Foreskin keratinocyte (primary cell): ENCODE measurements at places on chromosomes 7 and 10. TPM values are rescaled to one million over a fixed set of nuclear protein-coding genes. Genes with fewer than 3 reads are reported as not detected.

GRCh38 chr10:77526868-77527617 is 110.6 kb downstream of the KCNMA1 start:
- no peak for DNase-seq

- no peak for DNase-seq
Measured at GRCh38 chr7:149821191-149822148, 16.7 kb upstream of the ZNF862 start.

DNA sequence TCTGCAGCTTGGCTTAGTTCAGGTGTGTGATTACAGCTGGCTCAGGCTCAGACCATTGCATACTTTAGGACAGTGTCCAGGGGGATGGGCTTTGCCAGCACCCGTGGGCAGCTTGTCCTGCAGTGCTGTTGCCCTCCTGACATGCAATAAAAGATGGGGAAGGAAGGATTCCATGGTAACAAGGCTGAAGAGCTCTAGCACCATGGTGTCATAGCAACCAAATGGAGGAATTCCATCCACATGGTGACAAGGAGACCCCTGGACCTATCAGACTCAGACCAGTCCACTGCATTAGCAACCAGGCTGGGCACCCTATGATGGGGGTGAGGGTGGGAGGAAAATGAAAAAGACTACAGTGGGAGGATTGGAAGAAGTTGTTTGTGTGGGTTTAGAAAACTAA is 49.9 kb downstream of the SORCS3 start:
- no peak for DNase-seq

- DNase-seq: no peak
Measured at GRCh38 chr10:76442113-76442512, 1010.7 kb downstream of the LRMDA start.

Gene KNDC1
- 0.03 and 0.04 TPM in 2 replicates for total RNA-seq

Gene ZNF277
- total RNA-seq: 17.9 and 18.6 TPM in 2 replicates
